ENCODE measurements at places on chromosomes 1 and 21.
A peak's percentile ranks its signal among the peaks of the same experiment; 100 is the strongest.

GRCh38 chr1:24018611-24019580, 38.8 kb upstream of the SRSF10 start:
- DNase-seq = peak; percentile 99

DNA sequence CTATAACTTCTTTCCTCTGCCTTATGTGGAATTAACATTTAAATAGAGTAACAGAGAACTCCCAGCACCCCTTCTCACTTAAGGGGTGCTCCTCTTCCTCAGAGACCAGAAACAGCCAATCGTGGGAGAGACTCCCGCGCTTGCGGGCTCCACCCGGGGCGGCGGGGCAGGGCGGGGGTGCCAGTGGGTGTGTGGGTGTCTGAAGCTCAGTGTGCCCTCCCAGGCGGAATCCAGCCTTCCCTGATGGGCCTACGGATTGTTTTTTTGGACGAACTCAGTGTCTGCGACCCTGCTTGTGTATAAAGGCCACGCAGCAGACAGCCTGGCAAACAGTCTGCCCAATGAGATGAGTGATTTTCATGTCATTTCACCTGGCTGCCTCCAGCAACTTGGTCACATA, 6.2 kb downstream of the RCC2 start:
- DNase-seq = no peak

DNA sequence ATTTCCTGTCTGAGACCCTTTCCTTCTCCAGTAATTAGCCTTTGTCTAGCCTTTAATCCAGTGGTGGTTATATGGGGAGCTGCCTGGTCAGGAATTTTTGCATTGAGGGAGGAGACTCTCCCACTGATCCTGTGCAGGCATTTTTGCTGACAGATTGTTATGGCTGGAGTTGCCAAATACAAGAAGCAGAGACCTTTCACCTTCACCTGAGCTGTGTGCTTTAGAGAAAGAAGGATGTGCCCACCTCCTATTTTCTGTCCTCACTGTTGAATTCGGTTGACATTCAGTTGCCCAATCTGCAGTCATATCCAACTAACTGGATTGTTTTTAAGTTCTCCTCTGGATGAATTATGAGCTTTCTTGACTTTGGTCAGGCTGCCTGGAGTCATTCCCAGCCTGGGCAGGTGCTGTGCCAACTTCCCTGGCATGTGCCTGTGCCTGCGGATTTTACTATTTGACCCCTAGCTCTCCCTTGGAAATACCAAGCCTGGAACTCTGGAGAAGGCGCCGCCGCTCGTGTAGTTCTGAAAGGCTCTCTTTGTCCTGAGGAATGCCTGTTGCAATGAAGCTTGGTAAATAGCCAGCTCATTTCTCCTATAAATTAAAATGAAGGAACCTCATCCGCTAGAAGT, 143.9 kb downstream of the NOS1AP start:
- DNase-seq = no peak

DNA sequence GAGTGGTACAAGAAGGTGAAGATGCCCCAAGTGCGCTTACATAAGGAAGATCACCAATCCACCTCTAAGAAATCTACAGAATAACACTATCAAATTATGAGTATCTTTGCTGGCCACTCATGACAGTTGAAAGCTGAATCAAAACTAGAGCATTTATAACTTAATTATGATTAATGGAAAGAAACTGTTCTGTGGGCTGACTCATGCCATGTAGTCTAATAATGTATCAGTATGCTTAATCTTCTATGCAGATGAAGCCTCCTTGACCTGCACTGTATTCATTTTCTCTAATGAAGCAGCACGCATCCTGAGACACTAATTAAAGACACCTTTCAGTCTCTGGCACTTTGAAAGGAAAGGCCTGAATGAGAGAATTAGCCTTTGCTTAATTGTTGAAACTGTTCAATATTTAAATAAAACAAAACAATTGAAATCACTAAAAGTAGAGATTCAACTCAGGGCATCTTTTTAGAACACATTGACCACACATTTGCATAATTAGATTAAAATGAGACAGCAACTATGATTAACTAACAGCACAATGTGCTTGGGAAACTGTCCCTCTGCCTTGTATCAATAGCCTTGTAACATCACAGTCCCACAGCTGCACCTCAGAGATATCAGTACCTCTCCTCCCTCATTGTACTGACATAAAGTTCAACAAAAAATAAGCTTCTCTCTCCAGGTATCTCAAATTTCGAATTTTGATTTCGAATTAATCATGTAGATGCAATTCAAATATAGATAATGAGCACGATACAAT, 105.6 kb downstream of the NTPCR start:
- no peak for DNase-seq

DNA sequence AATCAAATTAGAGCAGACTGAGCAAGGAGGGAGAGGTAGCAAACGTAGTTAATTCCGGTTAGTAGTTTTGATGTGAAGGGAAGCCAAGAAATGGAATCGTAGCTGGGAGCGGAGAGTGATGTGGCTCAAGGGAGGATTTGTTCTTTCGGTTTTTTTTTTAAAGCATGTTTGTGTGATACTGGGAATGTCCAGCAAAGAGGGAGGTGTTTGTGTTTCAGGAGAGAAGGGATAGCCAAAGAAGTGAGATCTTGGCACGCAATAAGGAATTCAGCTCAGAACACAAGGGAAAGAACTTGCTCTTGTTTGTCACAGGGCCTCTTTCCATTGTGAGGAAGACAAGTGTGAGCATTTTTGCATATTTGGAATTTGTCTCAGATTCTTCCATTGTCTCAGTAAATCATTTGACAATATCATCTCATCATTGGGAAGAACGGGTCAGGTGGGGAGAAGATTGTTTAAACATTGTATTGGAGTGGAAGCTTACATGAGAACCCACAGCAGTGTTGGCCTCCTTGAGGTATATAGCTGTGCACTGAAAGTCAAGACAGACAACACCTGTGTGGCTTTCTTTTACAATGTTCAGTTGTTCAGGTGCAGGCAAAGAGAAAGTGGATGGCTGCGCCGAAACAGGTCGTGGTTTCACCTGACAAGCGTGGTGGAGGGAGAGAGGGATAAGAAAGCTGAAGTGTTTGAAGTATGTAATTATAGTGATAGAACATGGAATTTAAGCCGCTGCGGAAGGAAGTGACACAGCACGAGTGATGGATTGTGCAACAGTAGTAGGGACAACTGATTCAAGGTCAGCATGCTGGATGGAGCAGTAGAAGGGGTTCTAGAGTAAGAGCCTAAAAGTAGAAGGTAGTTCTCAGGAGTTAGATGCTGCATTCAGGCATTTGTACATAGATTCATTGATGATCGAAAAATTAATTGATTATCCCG, 25.4 kb downstream of the FMN2 start:
- DNase-seq = no peak

GRCh38 chr1:64505232-64505943, 35.5 kb downstream of the CACHD1 start:
- DNase-seq = no peak

Measured in HS-27A (cell line).